ENCODE measurements at places on chromosomes 7 and 10.

GRCh38 chr7:125563964-125564529 lies 634.4 kb upstream of the POT1 start:
- DNase-seq = no peak

GRCh38 chr7:139972029-139972428 lies 90.7 kb downstream of the PARP12 start:
- no peak for DNase-seq

DNA sequence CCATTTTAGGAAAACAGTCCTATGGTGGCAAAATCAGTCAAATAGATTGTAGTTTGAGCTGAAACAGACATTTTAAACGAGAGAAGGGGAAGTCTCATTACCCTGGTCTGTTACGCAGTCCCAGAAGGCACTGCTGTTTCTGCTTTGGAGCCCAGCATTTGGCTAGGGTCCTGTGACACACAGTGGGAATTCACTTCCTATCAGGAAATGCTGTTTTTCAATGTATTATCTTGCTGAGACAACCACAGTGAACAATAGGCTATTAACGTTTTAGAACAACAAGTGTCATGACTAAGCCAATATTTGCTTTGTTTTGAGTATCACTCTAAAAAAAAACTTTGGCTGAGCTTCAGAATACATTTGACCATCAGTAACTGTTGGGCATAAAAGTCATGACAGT lies 74.1 kb downstream of the ADD3 start:
- DNase-seq = no peak

- no peak for DNase-seq
Observed at GRCh38 chr10:127982601-127983000, 75.7 kb downstream of the PTPRE start.

DNA sequence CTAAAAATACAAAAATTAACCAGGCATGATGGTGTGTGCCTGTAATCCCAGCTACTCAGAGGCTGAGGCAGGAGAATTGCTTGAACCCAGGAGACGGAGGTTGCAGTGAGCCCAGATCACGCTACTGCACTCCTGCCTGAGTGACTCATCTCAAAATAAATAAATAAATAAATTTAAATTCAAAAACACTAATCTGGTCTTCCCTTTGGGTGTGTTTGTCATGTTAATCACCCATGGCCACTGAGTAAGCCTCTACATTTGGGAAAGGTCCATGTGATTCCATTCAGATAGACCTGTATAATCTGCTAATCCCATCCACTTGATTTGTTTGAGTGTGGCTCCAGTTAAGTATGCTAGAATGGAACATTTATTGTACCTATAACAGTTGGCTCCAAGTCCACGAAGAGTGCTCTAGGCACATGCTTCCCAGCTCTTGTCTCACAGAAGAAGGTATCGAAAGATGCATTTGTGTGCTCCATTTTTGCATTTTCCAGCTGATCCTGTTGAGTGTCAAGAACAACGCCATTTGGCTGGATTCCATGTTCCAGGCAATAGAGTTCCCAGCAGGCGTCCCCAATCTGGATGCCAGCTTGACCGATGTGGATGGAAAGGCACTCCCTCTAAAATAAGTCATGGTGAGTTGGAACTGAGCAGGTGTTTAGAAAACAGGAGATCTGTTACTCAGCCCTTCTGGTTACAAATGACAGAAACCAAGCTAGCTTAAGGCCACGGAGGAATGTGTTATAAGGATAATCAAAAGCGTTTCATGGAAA lies 4.0 kb downstream of the TUBAL3 start:
- no peak for DNase-seq

GRCh38 chr7:93375603-93376002 lies 143.4 kb downstream of the VPS50 start:
- DNase-seq = no peak

DNA sequence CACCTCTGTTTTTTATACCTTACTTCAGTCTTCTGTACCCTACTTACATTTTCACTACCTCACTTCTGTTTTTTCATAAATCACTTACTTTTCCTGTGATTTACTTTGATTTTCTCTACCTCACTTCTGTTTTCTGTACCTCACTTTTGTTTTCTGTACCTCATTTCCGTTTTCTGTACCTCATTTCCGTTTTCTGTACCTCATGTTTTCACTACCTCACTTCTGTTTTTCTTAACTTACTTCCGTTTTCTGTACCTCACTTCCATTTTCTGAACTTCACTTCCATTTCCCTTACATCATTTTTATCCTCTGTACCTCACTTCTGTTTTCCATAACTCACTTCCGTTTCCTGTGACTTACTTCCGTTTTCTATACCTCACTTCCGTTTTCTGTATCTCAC lies 492.0 kb upstream of the AKR1E2 start:
- no peak for DNase-seq

- no peak for DNase-seq
Observed at GRCh38 chr7:149220534-149220933, 18.9 kb upstream of the ZNF212 start.

DNA sequence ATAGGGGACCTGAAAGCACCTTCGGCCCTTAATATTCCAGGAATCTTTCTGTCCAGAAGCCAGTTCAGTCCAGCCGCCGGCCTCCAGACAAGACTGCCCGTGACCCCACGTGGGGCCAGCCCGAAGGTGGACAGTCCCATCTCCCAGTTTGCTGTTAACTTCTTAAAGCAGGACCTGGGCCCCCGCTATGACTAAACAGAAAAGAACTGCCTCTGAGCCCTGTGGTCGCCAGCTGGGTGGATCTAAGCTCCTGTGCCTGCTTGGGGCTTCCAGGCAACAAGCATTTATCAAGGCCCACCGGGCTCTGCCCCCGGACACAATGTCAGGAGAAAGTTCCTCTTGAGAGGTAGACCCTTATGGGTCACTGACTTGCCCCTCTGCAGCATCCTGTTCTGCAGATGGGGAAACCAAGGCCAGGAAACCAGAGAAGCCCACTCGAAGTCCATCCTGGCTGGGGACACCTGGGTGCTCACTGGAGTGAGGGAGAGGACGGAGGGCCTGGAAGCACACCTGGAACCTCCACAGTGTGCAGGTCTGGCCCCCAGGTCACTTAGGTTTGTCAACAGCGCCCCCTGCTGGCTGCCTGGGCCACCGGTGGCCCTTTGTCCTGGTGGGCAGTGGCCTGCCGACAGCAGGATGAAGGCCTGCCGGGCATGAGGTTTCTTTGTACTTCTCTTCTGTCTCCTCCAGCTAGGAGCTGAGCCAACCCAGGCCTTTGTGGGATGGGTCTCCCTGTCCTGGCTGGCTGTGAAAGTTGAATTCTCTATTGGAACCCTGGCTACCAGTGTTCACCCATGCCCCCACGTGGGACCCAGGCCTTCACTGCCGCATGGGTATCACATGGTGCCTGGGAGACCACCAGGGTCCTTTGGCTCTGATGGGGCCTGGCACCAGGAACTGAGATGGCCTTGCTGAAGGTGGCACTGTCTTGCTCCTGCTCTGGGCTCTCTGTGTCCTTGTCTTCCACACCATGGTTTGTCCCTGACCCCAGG lies 128.0 kb downstream of the ZMIZ1 start:
- DNase-seq = peak; percentile 61

- DNase-seq = no peak
Observed at GRCh38 chr10:6045314-6045848, 16.8 kb downstream of the IL2RA start.

- DNase-seq = no peak
Observed at GRCh38 chr7:150568714-150569113, 1.5 kb downstream of the GIMAP4 start.

GRCh38 chr10:418226-418625 lies 271.2 kb downstream of the DIP2C start:
- no peak for DNase-seq

DNA sequence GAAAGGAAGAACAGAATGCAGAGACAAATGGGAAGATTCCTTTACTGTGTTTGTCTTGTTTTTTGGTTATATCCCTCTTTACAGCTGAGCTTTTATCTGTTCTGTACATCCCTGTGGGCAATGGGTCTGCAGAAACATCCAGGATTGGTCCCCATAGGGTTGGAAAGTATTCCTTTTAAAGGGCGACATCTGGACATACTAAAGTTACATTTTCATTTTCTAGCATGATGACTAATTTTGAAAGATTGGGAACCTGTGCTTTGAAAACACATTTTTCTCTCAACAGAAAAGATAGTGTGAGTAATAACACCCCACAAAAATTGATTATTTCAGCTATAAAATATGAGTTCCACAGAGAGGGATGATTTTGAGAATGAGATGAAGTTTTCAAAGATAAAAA lies 435.8 kb downstream of the GPAM start:
- no peak for DNase-seq

Measured in GM18507 (cell line).